Caco-2 (cell line): ENCODE measurements at places on chromosomes 7 and 10.

GRCh38 chr7:157630301-157630853 lies 293.6 kb downstream of the DNAJB6 start:
- DNase-seq = no peak

- DNase-seq = peak; percentile 9
These were observed 34.4 kb upstream of the PNLIP start for GRCh38 chr10:116511365-116511764.

GRCh38 chr10:59702347-59702746 lies 7.3 kb downstream of the SLC16A9 start:
- DNase-seq = no peak

DNA sequence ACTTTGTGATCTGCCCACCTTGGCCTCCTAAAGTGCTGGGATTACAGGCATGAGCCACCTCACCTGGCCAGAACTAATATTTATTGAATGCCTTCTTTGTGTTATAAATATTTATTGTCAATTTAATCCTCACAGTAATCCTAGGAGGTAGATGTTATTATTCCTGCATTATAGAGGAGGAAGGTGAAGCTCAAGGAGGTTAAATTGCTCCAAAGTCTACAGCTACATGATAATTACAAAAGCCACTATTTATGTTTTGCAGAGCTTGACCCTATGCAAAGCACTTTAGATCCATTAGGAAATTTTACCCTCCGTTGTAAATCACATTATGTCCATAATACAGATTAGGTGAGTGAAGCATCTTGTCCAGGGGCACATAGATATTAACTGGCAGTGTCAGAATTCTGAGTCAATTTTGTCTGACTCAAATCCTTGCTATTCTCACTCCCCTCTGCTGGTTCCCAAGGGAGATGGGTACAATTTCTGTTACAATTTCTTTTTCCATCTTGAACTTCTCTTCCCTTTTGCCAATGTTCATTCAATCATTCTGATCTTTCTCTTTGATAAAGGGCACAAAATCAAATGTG lies 25.7 kb upstream of the CDK14 start:
- no peak for DNase-seq

- no peak for DNase-seq
These were observed 13.5 kb downstream of the SFMBT2 start for GRCh38 chr10:7397049-7398035.

- DNase-seq = no peak
These were observed 51.3 kb downstream of the PCLO start for GRCh38 chr7:83111391-83111790.

- DNase-seq = no peak
These were observed 53.9 kb downstream of the CUBN start for GRCh38 chr10:17075533-17076359.

DNA sequence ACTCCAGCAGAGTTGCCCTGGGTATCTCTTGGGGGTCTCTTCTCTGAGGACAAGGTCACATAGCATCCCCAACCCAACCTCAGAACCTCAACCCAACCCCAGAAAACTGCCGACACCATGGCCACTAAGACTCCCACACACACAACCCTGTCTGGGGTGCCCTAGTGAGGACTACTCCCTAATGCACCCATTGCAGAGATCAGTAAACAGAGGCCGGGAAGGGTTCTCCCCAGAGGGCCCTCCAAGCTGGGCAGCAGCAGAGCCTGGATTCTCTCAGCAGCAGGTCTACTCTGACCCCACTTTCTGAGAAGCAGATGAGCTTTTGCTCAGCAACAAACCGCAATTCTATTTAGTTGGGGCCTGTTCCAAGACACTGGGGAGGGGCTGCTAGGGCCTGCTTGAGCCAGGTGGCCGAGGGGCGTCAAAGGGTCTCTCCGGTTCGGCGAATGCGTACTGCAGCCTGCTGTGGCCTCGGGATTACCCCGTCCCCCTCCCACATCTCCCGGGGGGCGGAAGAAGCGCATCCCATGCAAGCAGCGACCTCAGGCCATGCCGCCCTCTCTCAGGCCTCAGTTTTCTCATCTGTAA lies 828 bp downstream of the OGDHL start:
- DNase-seq = no peak

DNA sequence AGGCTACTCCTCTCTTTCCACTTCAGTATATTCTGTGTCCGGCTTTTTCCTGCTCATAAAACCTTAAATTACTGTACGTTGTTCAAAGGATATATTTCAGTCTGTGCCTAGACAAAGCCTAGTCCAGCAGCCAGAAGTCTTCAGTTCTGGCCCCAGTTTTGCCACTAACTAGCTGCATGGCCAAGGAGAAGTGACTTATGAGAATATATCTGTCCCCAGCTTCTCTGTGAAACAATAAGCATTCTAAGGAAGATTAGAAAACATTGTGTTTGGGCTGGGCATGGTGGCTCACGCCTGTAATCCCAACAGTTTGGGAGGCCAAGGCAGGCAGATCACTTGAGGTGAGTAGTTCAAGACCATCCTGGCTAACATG lies 105.0 kb upstream of the HDAC9 start:
- DNase-seq = no peak

- no peak for DNase-seq
These were observed 43.7 kb upstream of the FAM180A start for GRCh38 chr7:135792363-135792668.

- peak; percentile 67 for DNase-seq
These were observed 19.9 kb upstream of the HERPUD2 start for GRCh38 chr7:35714862-35715261.

DNA sequence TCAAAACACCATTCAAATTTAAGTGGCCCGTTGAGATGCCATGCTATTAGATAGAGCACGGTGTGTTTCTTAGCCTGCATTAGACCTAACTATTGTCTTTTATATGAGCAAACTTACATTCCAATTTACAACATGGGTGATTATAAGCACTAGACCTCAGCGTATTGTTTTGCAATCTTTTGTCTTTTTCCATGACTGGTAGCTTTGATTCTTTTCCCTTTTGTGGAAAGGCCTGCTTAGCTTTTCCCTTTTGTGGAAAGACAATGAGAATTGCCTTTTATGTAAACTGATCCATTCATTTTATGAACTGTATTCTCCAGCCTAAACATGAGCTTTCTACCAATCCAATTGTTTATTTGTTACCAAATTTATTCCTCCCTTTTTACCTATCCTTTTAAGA lies 823.1 kb downstream of the CCSER2 start:
- no peak for DNase-seq

GRCh38 chr7:111362506-111363054 lies 199.7 kb downstream of the IMMP2L start:
- DNase-seq = no peak

- no peak for DNase-seq
These were observed 400.1 kb downstream of the SORCS1 start for GRCh38 chr10:106764360-106764759.

DNA sequence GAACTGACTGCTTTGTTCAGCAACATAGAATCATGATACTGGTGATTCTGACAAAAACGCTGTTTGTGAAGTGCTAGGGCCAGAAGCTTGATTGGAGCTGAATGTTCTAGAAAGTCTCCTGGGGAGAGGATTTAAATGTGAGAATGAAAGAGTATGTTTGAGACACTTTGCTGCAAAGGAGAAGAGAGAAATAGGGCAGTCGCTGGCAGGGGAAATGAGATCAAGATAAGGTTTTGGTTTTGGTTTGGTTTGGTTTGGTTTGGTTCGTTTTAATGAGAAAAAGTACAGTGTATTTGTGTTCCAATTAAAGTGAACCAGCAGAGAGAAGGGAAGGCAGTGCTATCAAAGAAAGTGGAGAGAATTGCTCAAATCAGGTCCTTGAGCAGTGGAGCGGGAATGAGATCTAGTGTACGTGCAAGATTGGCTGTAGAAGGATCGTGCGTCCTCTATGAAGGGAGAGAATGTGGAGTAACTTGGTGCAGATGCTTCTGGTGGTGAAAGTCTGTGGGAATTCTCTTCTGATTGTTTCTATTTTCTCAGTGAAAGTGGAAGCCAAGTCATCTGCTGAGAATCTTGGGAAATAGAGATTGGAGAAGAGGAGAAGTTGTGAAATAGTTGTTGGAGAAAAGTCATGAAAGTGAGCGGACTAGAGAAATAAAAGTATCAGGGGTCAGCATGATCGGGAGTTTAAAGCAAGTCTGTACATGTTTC lies 270.5 kb downstream of the CCDC3 start:
- DNase-seq = no peak

- no peak for DNase-seq
These were observed 21.2 kb downstream of the CYP17A1 start for GRCh38 chr10:102815790-102816549.

GRCh38 chr10:5206799-5207198 lies 10.2 kb downstream of the AKR1C4 start:
- DNase-seq = no peak

GRCh38 chr10:36053775-36054174 lies 411.7 kb upstream of the FZD8 start:
- no peak for DNase-seq

GRCh38 chr7:17530741-17531421 lies 232.4 kb downstream of the AHR start:
- no peak for DNase-seq

- DNase-seq = no peak
These were observed 14.2 kb upstream of the NPC1L1 start for GRCh38 chr7:44555350-44555749.

DNA sequence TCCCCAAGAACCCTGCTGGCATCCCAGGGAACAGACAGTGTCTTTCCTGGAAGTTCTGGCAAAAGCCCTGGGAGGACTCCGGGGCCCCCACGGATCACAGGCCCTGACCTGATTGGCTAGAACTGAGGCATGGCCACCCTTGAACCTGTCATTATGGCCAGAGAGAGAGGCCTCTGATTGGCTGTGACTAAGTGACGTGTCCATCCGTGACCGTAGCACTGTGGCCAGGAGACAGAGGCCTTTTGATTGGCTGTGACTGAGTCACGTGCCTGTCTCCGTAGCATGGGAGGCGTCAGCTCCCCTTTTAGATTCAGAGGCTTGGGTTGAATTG lies 163.8 kb downstream of the RGS10 start:
- DNase-seq = no peak

DNA sequence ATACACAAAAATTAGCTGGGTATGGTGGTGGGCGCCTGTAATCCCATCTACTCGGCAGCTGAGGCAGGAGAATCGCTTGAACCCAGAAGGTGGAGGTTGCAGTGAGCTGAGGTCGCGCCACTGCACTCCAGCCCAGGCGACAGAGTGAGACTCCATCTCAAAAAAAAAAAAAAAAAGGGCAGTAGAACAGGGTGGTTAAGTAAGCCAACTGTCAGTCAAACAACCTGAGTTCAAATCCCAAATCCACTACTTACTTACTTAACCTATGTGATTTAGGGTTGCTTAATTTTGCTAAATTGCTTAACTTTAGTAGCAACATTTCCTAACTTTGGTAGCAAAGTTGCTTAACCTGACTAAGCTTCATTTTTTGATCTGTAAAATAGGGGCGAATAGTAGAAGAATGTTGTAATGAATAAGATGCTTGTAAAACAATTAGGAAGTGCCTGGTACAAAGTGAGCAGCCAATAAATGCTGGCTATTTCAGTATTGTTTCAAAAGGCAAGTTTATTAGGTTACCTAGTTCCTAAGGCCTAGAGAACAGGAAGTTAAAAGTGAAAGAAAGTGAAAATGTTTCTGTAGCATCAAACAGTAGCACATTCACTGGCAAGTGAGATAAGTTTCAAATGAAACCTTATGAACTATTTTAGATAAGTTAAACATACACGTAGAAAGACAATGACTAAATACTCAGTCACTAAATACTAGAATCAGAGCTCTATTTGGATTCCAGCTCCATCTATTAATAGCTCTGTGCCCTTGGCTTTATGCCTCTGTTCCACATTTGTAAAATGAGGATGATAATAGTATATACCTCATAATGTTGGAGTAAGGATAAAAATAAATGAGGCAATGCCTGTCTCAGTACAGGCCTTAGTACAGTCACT lies 64.3 kb downstream of the HOXA1 start:
- DNase-seq = no peak

DNA sequence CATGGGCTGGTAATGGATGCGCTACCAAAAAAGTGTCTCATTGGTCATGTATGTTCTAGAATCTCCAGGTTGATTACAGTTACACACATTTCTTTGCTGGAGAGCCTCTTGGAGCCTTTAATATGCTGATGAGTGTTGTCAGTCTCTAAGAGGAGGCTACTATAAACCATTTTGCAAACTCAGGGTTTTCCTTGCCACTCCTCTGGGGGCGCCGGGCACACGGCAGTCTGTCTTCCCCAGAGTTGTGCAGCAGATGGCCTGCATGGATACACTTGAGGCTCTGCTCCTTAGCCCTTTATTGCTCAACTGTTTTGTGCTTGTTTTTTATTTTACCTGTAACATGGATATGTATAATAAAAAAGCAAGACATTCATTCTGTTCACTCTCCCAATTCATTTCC lies 196.5 kb downstream of the ACTR3B start:
- no peak for DNase-seq

DNA sequence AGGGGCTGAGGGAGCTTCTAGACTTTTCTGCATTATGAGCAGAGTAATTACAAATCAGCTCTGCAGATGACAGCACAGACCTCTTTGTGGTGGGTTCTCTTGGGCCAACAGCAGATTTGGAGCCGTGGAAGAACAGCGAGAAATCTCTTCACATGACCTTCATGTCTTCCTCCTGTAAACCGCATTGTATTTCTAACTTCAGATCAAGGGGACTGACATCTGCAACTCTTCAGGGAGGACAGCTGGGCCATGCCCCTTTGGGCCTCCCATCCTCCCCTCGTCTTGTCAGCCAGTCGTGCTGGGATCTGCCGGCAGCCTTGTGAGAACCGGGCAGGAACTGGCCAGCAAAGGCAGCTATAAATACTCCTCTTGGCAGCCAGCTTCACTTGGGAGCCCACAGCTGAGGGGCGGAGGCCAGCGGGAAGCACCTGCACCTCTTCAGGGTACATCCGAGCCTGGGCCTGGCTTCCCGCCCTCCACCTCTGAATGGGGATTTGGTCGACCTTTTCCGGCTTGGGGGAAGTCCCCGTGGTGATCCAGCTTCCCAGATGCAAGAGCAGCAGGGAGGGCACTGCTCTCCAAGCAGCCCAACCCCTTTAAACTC lies 54.7 kb downstream of the STEAP1B start:
- DNase-seq = no peak

DNA sequence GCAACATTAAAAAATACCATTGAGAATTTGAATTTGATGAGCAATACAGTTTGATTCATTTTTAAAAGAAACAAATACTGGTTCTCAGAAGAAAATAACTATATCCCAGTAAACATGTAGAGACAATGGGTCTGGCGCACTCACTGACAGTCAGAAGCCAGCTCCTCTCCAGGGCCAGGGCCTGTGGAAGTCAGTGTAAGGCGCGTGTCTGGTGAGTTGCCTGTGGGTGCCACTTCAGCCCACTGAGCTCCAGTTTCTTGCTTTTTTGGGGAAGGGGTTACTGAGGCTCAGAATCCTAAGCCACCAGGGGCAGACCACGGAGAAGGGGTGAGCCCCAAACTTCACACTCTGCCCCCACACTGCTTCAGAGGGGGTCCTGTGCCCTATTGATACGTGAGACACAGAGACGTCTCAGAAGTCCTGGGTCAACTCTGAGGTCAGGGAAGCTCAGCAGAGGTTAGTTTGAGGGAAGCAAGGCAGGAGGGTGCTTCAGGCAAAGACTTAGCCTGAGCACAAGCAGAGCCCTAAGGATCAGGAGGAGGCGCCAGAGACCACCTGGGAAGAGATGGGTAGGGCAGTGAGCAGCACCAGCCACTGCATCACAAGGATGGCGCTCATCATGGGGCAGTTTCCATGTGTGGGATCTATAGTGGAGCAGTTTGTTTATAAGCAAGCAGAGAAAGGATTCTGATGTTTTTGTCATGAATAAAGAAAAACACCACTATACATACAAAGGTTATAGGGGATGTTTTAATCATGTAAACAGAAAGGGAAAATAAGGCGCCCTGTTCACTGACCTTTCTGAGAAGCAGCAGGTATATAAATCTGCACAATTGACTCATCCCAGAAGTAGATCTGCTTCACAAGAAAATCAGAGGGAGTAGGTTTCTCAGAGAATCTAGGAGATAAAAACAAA lies 95.7 kb downstream of the PKD1L1 start:
- no peak for DNase-seq
